Gastrocnemius medialis (tissue), 4 donors: ENCODE measurements at places on chromosomes 3 and 15.
A peak's percentile ranks its signal among the peaks of the same experiment; 100 is the strongest.

- DNase-seq = no peak
Measured at GRCh38 chr3:150538324-150539208, 7.7 kb downstream of the SERP1 start.

- no peak for DNase-seq
Measured at GRCh38 chr15:67156834-67157233, 91.4 kb downstream of the SMAD3 start.

- DNase-seq = no peak
Measured at GRCh38 chr3:194797555-194798250, 112.0 kb downstream of the FAM43A start.

GRCh38 chr15:38075466-38075865 lies 141.0 kb downstream of the TMCO5A start:
- no peak for DNase-seq

DNA sequence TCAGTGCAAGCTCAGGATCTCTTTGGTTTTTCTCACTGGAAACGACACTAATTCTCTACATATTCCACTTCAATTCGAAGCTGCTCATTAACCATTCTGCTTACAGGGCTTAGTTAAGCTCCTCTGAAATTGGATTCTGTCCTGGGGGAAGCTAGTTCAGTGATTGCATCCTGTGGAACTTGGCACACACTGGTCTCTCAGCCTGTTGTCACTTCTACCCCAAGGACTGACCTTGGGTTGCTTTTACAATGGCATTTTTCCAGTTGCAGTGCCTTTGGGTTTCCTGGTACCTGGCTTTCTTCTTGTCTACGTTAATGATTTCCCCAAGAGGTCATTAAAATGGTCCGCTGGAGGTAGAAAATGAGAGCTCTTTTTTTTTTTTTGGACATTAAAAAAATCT lies 33.3 kb upstream of the GABRB3 start:
- no peak for DNase-seq

DNA sequence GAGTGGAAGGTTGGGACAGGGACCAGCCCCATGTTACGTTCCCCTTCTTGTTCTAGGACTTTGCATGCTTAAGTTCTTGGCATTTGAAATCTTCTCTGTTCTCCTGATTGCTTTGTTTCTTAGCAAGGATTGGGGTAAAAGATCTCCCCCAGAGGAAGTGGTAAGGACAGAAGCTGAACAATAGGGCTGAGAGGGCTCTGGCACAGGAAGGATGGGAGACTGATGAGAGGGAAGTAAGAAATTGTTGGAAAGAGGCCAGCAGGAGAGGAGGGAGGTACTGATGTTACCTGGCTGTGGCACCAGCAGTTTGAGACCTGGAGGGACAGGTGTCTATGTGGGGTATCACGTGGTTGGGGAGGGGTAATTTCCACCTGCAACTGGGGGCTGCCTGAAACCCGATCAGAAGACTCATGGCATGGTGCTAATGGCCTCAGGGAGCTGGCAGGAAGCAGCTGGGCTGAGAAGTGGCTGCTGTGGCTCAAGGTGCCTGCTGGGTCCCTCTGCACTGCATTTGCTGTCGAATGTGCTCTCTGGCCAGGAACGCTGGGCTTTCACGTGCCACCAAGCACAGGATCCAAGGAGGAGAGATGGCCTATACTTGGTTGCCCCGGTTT lies 108.4 kb downstream of the LSM3 start:
- no peak for DNase-seq

DNA sequence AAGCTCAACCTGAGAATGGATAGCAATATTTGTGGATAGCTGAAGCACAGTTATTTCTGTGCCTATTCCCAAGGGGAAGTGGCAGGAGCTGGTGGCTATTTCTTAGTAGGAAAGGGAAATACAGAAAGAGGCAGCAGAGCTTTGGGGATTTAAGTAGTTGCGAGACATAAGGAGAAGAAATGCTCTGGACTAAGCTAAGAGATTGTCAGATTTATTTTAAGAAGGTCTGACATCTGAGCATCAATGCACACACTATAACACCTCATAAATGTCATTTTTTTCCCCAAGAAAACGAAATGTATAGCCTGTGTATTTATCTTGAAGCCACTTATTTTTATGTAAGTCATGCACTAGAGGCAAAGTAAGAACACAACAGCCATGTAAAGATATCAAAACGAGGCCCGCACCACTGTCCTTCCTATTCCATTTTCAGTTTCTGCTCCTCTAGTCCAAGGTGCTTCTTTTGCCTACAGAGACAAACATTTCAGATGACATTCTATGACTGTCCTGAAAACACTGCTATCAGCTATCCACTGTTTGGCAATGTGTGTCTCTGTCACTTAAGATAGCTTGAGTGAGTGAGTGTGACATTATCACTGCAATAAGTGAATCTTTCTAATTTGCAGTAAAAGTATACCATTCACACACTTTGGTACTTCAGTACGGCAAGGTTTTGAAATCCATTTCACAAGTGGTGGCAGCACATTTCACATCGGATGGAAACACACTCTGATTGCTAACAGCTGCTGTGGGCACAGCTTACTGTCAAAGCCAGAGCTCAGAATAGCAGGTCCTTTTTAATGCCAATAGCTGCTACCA lies 62.7 kb upstream of the ICE2 start:
- DNase-seq = peak; percentile 47

DNA sequence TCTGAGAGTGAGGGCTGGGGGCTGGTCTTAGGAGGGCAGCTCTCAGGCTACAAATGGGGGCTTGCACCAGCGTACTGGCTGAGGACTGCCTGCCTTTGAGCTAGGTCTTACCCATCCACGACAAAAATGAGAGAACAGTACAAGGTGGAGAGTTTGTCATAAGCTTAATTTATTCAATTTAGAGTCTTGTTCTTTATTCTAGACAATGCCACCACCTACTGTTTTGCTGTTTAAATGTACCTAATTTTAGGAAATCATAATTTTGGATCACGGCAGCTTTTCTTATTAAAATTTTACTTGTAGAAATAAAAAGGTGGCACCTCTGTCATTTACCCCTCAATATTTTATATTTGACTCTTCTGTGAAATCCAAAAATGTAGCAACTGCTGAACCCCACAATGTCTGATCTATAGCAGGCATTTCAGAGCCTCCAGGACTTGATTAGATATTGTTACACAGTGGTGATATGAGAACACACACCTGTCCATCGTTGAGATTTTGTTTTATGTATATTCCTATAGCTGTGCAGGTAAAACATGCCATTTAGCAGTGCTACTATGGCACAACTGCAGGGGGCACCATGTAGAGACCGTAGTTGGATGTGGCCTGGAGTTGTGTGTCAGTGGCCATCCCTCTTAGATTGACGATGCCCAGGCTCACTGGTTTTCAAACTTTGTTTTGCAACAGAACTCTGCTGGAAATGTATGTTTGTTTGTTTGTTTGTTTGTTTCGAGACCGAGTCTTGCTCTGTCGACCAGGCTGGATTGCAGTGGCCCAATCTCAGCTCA lies 88.6 kb downstream of the SLCO3A1 start:
- no peak for DNase-seq

DNA sequence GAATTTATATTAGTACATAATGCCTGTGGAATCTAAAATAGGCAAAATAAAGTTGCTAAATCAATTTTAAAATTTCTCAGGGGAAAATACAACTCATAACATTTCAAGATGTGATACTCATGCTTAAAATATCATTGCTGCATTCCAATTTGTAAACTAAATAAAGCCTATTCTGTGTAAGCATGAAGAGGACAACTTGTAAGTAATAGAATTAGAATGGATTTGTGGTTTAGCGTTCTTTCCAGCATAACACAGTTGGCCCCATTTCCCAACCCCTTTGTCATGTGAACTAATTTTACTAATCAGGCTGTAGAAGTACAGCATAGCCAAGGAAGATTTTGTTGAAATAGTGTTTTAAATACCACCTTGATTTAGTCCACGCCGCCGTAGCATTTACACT lies 437.2 kb downstream of the SI start:
- DNase-seq = no peak

DNA sequence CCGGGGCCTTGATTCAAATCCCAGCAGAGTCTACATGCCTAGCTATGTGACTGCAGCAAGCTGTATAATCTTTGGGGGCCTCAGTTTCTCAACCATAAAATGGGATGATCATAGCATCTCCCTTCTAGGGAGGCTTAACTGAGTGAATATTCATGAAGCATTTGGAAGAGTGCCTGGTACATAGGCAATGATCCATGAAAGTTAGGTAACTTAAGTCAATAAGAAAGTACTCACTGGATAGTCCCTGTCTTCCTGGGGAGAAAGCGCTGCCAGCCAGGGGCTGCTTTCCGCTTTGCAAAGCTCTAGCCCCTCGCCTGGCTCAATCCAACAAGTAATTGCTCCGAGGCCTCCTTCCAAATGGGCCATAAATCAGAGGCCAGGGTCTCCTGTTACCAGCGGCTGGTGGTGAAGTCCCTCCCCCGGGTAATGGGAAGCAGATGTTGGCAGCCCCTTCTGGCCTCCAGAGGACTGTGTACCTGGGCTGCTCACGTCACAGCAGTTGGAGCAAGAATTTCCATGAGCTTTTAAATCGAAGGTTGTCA lies 521.9 kb upstream of the PROK2 start:
- DNase-seq = no peak

- no peak for DNase-seq
Measured at GRCh38 chr3:160676547-160677303, at the start of gene ARL14. ARL14 (plus strand) TSS chr3:160677160; CDS start chr3:160677347, 187 bp downstream.

DNA sequence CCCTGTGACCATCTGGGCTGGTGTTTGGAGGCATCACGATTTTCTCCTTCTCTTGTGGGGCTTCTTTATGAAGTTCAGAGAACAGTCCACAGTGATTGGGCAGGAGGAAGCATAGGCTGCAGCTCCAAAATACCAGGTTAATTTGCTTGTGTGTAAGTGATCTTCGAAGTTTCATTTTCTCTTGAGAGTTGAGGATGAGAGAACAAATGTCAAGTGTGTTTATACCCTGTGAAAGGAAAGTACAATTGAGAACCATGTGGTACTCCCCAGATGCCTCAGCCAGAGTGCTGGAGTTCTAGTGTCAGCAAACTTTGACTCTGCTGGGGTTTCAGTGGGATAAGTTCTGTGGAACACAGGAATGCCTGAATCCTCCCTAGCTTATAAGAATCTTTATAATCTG lies 357.1 kb upstream of the CFAP20DC start:
- no peak for DNase-seq
